Large intestine (tissue), 12 donors: ENCODE measurements at places on chromosomes 2 and 18. TPM values are rescaled to one million over a fixed set of nuclear protein-coding genes. Genes with fewer than 3 reads are reported as not detected.
A peak's percentile ranks its signal among the peaks of the same experiment; 100 is the strongest.

Gene RBM44
- 0.49 TPM for polyA plus RNA-seq

Gene FOXI3
- not detected for polyA plus RNA-seq

Gene UNC80
- 2.5 TPM for polyA plus RNA-seq

Gene CDKL4
- polyA plus RNA-seq: 0.10 TPM

Gene SCN9A
- 7.3 TPM for polyA plus RNA-seq

Gene DIPK1C
- 0.33 TPM for polyA plus RNA-seq

Gene POTEI
- polyA plus RNA-seq: 0.10 TPM

Gene CACNB4
- polyA plus RNA-seq: 1.8 TPM

Gene KATNAL2
- 2.3 TPM for polyA plus RNA-seq

- H3K4me3 ChIP-seq: no peak overlapping the region
- no peaks in the 10 kb centered on the region for H3K27me3 ChIP-seq
- no peak overlapping the region for H3K27ac ChIP-seq
- H3K4me1 ChIP-seq: peaks cover 9% of the 10 kb centered on the region
- no peaks in the 10 kb centered on the region for H3K36me3 ChIP-seq
Measured at GRCh38 chr2:111534910-111535352, 349.1 kb downstream of the ANAPC1 start.

DNA sequence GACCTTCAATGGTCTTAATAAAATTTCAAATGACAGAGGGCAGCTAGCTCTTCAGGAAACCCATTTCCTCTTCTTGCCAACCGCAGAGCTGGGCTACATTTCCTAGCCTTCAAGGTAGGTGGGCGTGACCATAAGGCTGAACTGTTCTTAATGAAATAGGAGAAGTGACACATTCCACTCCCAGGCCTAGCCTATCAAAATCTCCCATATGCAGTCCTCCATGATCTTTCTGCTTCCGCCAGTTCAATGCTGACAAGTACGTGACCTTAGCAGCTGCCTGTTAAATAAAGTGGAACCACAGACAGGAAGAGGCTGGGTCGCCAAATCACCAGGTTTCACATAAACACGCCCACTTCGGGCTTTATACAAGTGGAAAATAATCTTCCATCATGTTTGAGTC is 13.2 kb downstream of the SERPINE2 start:
- peaks cover 7% of the 10 kb centered on the region for H3K4me1 ChIP-seq
- H3K36me3 ChIP-seq: no peaks in the 10 kb centered on the region
- no peak for DNase-seq
- no peaks in the 10 kb centered on the region for H3K27me3 ChIP-seq
- H3K27ac ChIP-seq: no peak overlapping the region
- no peak overlapping the region for H3K4me3 ChIP-seq

- no peaks in the 10 kb centered on the region for H3K4me1 ChIP-seq
- DNase-seq: no peak
- no peaks in the 10 kb centered on the region for H3K36me3 ChIP-seq
- H3K4me3 ChIP-seq: no peak overlapping the region
Measured at GRCh38 chr2:103809941-103810441, 1043.9 kb upstream of the POU3F3 start.

- no peak overlapping the region for H3K4me3 ChIP-seq
- peaks cover 37% of the 10 kb centered on the region for H3K36me3 ChIP-seq
- H3K27ac ChIP-seq: peak overlapping the region; percentile 60
- H3K27me3 ChIP-seq: no peaks in the 10 kb centered on the region
- peak; percentile 79 for DNase-seq
Measured at GRCh38 chr2:241224018-241224850, 35.8 kb downstream of the ANO7 start.

GRCh38 chr2:166419616-166419934 is 43.8 kb upstream of the SCN9A start:
- no peak overlapping the region for H3K4me3 ChIP-seq
- H3K27ac ChIP-seq: no peak overlapping the region
- H3K36me3 ChIP-seq: no peaks in the 10 kb centered on the region
- no peak for DNase-seq
